ENCODE measurements at places on chromosomes 5 and 9.

GRCh38 chr5:139738193-139739149 lies 57.1 kb upstream of the PSD2 start:
- H3K27me3 ChIP-seq: no peaks in the 10 kb centered on the region
- no peak overlapping the region for H3K27ac ChIP-seq
- DNase-seq: no peak
- H3K36me3 ChIP-seq: no peaks in the 10 kb centered on the region
- H3K4me3 ChIP-seq: no peak overlapping the region

DNA sequence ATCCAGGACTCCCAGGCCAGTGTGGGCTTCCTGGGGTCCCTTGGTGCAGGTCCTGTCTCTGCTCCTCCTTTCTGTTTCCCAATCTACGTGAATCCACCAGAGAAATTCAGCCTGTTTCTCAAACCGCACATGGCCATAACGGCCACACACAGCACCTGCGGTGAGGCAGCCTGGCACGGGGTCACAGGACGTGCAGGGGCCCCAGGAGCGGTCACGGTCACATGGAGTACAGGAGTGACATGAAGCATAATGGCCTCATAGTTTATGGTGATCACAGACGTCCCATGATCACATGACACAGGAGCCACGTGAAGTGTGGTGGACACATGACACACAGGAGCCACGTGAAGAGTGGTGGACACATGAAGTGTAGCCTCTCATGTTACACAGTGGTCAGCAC lies 248.5 kb upstream of the IRX4 start:
- no peak overlapping the region for H3K4me3 ChIP-seq
- no peaks in the 10 kb centered on the region for H3K4me1 ChIP-seq
- H3K36me3 ChIP-seq: no peaks in the 10 kb centered on the region
- no peak for DNase-seq
- H3K27ac ChIP-seq: no peak overlapping the region

DNA sequence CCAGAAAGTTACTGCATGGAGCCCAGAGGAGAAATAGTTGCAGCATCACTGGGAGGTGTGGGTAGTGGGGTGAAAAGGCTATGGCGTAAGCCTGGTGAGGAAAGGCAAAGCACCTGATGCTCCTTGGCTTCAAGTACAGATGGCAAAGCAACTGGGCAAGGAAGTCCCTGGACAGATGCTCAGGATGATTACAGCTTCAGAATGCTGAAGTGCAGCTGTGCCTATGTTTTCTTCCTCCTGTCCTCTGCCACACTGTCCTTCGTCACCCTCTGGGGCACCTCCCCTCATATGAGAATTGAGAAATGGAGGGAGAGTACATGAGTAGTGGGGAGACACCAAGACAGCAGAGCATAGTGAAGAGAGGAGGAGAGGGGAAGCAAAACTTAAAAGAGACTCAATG lies 328.0 kb downstream of the PDE4D start:
- no peaks in the 10 kb centered on the region for H3K27me3 ChIP-seq
- no peak overlapping the region for H3K27ac ChIP-seq
- no peaks in the 10 kb centered on the region for H3K4me1 ChIP-seq
- no peaks in the 10 kb centered on the region for H3K36me3 ChIP-seq
- DNase-seq: no peak

GRCh38 chr5:179494774-179495526 lies 55.4 kb upstream of the RUFY1 start:
- no peak for DNase-seq
- H3K36me3 ChIP-seq: no peaks in the 10 kb centered on the region
- no peaks in the 10 kb centered on the region for H3K27me3 ChIP-seq
- H3K4me1 ChIP-seq: no peaks in the 10 kb centered on the region
- H3K27ac ChIP-seq: no peak overlapping the region

- H3K27me3 ChIP-seq: no peaks in the 10 kb centered on the region
- no peak for DNase-seq
- peaks cover 20% of the 10 kb centered on the region for H3K4me1 ChIP-seq
- H3K4me3 ChIP-seq: no peak overlapping the region
Measured at GRCh38 chr5:72487177-72487576, 20.0 kb downstream of the ZNF366 start.

DNA sequence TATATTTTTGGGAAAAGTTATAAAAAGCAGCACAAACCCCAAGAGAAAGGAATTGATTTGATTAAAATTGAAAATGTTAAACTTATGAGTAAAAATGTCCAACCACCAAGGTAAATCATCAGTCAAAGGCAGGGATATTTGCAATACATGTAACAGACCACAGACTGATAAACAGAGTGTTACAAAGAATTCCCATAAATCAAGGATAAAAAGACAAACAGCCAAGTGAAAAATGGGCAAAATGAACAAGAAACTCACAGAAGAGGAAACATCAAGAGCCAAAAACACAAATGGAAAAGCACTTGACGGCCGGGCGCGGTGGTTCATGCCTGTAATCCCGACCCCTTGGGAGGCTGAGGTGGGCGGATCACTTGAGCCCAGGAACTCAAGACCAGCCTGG lies 81.3 kb upstream of the HRH2 start:
- no peak overlapping the region for H3K4me3 ChIP-seq
- no peak overlapping the region for H3K27ac ChIP-seq
- no peaks in the 10 kb centered on the region for H3K36me3 ChIP-seq
- no peak for DNase-seq

DNA sequence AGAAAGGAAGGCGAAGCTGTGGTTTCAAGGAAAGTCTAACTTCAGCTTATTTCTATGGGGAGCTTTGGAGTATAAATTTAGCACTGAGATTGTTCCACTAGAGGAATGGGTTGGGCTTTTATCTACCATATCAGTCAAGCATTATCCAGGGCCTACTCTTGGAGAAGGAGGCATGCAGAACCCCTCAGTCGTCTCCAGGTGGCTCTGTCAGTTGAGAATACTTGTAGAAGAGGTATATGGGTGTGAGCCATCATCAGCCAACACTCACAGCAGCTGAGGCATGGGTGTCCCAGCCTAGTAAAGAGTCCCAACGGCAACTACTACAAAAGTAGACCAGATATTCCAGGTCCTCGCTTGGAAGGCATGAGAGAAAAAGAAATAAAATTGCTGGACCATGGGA lies 548.5 kb upstream of the GRAMD2B start:
- H3K4me1 ChIP-seq: no peaks in the 10 kb centered on the region
- no peak for DNase-seq
- H3K27ac ChIP-seq: no peak overlapping the region
- no peaks in the 10 kb centered on the region for H3K27me3 ChIP-seq
- H3K4me3 ChIP-seq: no peak overlapping the region

GRCh38 chr5:141839015-141839513 lies 39.1 kb downstream of the PCDH1 start:
- peaks cover 14% of the 10 kb centered on the region for H3K4me1 ChIP-seq
- no peaks in the 10 kb centered on the region for H3K36me3 ChIP-seq
- peak overlapping the region; percentile 75 for H3K27ac ChIP-seq
- H3K4me3 ChIP-seq: no peak overlapping the region

GRCh38 chr5:37002176-37002751 lies 125.7 kb downstream of the NIPBL start:
- H3K36me3 ChIP-seq: peaks cover 4% of the 10 kb centered on the region
- no peaks in the 10 kb centered on the region for H3K4me1 ChIP-seq
- no peaks in the 10 kb centered on the region for H3K27me3 ChIP-seq
- no peak overlapping the region for H3K4me3 ChIP-seq
- DNase-seq: no peak
- H3K27ac ChIP-seq: no peak overlapping the region

DNA sequence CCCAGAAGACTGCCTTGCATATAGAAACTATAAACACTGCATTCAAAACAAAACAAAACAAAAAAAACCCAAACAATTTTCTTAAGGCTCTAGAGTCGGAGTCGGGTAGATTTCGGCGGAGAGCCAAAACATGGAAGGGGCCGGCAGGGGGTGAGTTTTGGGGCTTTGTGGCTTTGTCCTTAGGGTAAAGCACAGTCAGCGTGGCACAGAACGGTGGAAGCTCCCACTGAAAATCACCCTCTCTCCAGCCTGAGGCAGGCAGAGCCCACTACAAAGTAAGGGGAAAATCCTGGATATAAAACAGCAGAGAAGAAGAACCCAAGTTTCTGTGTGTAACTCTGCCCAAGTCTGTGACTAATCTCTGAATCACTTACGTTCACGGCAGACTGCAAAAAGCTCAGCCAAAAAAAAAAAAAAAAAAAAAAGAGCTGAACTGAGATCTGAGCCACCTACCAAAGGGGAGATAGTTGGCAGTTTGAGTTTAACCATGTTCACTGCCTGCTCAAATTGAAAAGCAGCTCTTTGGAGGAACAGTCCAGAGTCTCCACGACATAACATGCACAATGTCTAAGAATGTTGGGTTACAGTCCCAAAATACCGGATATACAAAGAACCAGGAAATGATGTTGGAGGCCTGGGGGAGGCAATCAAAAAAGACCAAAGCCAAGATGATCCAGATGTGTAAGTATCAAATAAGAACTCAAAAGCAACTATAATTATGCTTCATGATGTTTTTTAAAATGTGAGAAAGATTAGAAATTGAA lies 26.6 kb upstream of the OR2K2 start:
- H3K4me1 ChIP-seq: peaks cover 3% of the 10 kb centered on the region
- no peak for DNase-seq
- H3K27me3 ChIP-seq: no peaks in the 10 kb centered on the region

DNA sequence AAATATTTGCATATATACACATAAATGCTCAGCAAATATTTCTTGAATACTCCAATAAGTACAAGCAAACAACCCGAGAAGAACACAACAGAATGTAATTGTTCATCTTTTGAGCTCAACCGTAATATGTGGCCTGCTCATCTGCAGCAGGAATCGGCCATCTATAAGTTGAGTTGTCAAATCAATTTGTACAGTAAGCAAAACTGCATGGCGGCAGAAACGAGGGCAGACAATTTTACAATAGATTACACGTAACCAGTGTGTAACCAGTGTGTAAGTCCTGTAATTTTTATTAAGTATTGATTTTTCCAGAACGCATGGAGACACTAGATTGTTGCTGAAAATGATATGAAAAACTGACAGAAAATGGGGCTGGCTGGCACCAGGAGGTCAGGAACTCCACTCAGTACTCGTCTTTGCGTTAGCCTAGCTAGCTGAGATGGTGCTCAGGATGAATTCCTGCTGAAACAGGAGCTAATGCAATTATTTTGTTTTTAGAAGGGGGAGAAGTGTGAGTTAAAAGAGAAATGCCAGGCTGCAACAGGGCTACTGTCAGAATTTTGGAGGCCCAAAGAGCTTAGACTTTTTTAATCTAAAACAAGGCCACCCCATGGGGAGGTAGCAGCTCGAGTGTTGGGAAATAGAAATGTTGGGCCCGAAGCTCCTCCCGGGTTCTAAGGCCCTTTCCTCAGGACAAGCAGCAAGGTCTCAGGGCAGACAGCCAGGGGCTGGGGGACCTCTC lies 682 bp downstream of the DHX29 start:
- no peak for DNase-seq
- peak overlapping the region; percentile 92 for H3K27ac ChIP-seq
- H3K27me3 ChIP-seq: no peaks in the 10 kb centered on the region
- peaks cover 16% of the 10 kb centered on the region for H3K36me3 ChIP-seq
- H3K4me1 ChIP-seq: peaks cover 49% of the 10 kb centered on the region

DNA sequence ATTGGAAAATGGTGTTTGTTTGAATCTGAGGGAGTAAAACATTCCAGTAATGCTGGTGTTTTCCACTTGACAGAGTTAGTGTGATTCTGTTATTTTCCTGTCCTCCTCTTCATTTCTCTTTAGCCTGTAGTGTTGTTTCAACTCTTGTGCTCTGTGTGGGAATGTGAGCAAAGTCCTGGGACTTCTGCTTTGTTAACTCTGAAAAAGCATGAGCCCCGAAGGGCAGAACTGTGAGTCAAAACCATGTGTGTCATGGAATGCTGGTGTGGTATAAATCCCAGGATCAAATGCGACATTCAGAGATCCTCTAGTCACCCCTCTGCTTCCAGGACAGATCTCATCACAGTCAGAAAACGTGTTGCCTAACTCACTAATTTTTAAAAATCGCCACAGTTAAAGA lies 8.9 kb downstream of the F2R start:
- no peaks in the 10 kb centered on the region for H3K27me3 ChIP-seq
- H3K4me1 ChIP-seq: no peaks in the 10 kb centered on the region
- no peak overlapping the region for H3K4me3 ChIP-seq

DNA sequence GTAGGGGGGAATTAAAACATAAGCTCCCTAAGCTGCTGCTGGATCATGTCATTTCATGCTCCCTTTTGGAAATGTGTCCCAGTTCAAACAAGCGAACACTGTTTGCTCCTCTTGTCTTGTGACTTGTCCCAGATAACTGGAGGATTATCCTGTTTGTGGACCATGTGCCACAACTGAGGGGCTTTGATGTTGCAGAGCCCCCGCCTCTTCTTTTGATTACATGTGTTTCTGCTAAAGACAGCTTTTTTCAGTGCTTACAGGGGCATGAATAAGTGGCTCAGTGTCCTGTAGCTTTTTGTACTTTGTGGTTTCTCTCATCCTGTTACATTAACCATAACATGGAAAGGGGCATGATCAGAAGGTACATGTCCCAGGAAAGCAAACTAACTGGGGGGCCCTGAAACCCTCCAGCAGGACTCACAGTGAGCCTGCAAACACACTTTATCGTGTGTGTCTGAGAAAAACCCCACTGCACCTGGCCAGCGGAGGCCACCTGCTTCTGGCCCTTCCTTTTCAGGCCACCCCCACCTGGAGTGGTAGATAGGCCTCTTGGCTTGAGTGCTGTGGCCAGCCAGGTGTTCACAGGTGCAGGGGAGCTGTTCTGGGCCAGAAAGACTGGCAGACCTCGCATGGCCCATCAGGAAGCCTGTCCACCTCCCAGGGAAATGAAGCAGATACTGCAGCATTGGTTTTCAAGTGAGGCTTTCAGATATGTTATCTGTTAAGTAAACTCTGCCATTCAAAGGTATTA lies 285.6 kb downstream of the FANCC start:
- H3K27me3 ChIP-seq: no peaks in the 10 kb centered on the region
- DNase-seq: no peak
- H3K4me1 ChIP-seq: peaks cover 35% of the 10 kb centered on the region
- H3K27ac ChIP-seq: peak overlapping the region; percentile 97

DNA sequence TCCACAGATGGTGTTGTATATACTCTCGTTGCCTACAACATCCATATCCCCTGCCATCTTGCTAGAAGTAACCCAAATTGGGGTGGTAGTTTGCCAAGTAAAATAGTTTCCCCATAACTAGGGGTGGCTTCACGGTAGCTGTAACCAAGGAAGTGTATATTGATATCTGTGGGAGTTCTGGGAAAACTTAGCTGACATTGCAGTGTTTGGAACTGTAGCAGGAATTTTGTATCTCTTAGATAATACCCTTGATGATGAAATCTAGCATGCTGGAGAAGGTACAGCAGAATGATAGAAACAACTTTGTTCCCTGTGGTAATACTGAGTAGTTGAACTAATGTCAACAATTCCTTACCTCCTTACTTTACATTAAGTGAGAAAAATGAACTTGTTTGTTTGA lies 29.8 kb downstream of the FBXL7 start:
- H3K4me1 ChIP-seq: peaks cover 5% of the 10 kb centered on the region
- no peaks in the 10 kb centered on the region for H3K27me3 ChIP-seq
- H3K4me3 ChIP-seq: no peak overlapping the region
- H3K27ac ChIP-seq: no peak overlapping the region
- no peaks in the 10 kb centered on the region for H3K36me3 ChIP-seq

DNA sequence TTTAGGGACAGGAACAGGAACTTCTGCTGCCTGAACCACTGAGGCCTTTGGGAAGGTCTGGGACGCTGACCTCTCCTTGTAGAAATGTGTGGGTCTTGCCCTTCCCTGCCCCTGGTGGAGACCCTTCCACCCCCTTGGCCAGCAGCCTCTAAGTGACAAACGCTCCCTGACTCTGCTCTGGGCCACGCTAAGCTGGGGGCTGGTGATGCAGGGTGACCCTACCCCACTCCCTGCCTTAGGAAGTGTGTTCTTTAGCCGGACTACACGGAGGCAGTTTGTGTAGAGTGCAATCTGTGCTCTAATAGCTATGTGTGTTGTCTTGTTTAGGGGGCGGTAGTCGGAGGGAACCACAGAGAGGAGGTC lies 123.0 kb downstream of the COL23A1 start:
- H3K27ac ChIP-seq: peak overlapping the region; percentile 65
- peaks cover 3% of the 10 kb centered on the region for H3K27me3 ChIP-seq
- no peak for DNase-seq
- no peak overlapping the region for H3K4me3 ChIP-seq

All from esophagus squamous epithelium (tissue), 5 donors.